ENCODE measurements at places on chromosomes 5 and 9.

DNA sequence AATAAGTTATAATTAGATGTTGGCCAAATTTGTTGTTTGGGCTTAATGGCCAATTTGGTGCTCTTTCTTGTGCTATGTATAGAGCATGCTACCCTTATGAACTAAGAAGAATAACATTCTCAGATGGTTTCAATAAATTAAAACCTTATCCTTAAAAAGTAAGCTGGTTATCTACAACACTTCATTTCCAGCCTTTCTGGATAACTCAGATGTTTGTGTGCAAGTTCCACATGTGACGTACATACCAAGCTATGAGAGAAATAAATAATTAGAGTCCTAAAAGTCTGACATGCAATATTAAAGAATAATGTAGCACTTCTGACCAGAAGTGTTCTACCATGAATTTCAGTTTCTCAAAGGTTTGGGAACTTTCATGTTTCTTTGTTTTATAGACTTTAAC lies 11.7 kb downstream of the MTREX start:
- DNase-seq: no peak

- DNase-seq: peak; percentile 17
Measured at GRCh38 chr9:91207729-91208418, 153.8 kb downstream of the AUH start.

GRCh38 chr9:129524582-129525270 lies 96.2 kb downstream of the C9orf50 start:
- no peak for DNase-seq

GRCh38 chr9:99244344-99245260 lies 22.5 kb downstream of the SEC61B start:
- DNase-seq: no peak

DNA sequence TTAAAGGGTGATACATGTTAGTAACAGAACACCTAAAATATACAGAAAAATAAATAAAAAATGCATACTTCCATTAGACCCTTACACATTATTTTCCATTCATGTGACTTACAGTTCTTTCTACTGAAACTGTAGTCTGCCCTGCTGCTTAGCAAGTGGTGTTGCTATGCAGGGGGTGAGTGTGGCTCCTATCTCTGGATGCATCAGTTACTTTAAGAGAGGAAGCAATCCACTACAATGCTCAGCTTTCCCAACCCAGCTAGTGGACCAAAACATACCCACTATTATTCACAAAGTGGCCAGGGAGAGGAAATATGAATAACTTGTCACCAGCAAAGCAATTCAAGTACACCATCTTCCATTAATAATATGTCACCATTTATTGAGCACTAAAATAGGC lies 121.8 kb downstream of the DOCK2 start:
- DNase-seq: no peak

DNA sequence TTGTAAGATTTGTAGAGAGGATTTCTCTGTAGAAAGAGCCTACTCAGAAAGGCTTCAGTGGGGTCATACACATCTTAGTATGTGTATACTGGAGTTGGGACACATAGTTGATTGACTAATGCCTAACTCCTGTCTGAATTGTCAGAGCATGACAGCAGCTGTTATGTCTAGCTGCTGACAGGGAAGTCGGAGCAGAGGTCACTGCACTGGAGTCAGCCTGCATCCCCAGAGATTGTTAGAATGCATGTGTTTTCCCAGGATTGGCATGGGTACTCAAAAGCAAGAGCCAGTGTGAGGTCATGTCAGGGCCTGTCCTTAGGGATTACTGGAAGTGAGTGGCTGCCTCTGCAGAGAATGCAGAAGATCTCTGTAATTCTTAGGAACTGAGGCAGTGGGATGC lies 82.7 kb downstream of the ITGA1 start:
- DNase-seq: no peak

DNA sequence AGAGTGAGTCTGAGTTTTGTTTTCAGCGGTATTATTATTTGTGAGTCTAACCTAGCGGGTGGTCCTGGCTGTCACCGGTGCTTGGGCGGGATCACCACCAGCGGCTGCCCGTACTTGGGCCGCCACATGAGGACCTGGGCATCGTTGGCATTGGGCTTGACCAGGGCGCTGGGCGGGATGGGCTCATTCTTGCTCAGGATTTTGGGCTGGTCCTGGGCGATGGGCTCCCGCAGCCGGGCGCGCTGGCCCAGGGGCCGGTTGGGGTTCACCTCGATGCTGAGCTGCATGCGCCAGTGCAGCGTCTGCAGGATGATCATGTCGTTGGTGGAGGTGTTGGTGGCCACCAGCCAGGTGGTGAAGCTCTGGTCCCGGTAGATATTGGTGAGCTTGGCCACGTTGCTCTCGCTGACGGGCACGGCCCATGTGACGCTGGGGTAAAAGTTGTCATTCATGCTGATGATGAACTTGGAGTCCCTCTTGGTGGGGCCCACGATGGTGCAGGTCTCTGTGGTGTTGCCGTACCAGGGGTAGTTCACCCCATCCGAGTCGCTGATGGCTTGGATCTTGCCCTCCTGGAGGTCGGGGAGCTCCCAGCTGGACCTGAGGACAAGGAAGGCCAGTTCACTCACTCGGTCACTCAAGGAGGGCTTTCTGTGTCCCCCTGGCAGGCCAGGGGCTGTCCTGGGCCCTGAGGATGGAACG lies 15.4 kb downstream of the FAM78A start:
- DNase-seq: no peak

- DNase-seq: no peak
Measured at GRCh38 chr5:57736716-57737115, 254.1 kb upstream of the ACTBL2 start.

- no peak for DNase-seq
Measured at GRCh38 chr5:169856571-169856970, 123.7 kb downstream of the INSYN2B start.

DNA sequence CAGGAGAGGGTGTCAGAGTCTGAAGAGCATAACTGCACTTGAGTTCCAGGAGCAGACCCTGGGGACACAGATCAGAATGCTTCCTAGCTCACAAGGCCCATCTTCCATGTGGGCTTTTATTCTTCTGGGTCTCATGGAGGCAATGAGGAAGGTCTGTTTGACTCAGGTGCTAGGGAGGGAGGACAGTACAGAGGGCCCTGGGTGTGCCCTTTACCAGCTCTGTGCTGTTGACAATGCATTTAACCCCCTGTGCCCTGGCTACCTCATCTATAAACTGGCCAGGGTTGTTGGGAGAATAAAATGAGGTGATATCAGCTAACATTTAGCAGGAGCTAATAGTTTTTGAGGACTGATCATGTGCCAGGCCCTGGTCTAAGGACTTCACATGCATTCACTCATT lies 318.0 kb downstream of the DMAC1 start:
- DNase-seq: no peak

GRCh38 chr5:80094236-80094738 lies 59.1 kb downstream of the THBS4 start:
- DNase-seq: no peak

DNA sequence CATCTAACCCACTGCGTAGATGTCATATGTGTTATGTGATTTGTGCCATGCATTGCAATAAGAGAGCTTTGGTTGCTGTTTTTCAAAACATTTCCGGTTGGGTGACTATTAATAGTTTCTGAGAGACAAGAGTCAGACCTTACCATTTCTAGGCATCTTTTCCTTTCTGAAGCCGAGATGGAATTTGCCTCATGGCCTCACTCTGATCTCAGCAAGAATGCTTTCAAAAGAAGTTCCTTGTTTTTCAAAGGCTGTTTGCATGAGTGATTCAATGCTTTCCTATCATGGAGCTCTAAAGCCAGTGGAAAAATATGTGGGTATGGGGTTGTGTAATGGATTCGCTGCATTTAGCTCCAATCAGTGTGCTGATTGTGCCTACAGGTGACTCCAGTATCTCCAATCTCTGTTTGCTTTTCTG lies 203.1 kb upstream of the PPP1R2B start:
- no peak for DNase-seq

GRCh38 chr5:96264047-96264446 lies 169.0 kb downstream of the PCSK1 start:
- no peak for DNase-seq

DNA sequence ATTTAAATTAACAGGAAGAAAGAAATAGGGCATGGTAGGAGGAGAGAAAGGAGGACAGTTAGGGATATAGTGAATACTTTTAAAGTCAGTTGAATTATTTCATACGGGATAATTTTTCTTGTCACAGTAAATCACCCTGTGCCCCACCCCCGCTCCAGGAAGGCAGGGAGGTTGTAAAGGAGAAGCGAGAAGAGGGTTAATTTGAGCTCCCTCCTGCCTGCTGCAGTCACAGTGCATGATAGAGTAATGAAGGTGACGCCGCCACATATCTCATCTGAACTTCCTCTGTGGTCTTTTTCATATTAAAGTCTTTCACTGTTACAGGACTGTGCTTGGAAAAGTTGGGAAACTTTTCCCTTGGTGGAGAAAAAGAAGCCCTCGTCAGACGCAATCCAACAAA lies 896 bp upstream of the PCSK5 start:
- no peak for DNase-seq

DNA sequence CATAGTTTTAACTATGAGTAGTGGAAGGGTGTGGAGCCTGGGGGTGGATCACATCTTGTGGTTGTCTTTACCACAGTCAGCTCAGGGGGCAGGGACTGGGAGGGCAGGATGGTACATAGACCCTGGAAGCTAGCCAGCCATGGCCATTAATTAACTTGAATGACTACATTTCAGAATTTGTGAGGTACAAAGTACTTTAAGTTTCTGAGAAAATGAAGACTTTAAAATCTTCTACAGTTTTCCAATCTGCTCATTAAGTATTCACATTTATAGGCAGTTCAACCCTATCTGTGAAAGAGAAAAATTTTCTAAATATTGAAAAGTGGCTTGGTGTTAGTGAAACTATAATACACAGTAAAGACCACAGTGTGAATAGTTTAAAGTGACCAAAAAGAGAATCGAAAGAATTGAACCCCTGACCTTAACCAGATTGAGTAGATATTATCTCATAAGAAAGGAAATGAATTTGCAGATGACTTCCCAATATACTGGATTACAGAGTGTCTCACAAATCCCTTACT lies 234.2 kb upstream of the MEF2C start:
- no peak for DNase-seq

DNA sequence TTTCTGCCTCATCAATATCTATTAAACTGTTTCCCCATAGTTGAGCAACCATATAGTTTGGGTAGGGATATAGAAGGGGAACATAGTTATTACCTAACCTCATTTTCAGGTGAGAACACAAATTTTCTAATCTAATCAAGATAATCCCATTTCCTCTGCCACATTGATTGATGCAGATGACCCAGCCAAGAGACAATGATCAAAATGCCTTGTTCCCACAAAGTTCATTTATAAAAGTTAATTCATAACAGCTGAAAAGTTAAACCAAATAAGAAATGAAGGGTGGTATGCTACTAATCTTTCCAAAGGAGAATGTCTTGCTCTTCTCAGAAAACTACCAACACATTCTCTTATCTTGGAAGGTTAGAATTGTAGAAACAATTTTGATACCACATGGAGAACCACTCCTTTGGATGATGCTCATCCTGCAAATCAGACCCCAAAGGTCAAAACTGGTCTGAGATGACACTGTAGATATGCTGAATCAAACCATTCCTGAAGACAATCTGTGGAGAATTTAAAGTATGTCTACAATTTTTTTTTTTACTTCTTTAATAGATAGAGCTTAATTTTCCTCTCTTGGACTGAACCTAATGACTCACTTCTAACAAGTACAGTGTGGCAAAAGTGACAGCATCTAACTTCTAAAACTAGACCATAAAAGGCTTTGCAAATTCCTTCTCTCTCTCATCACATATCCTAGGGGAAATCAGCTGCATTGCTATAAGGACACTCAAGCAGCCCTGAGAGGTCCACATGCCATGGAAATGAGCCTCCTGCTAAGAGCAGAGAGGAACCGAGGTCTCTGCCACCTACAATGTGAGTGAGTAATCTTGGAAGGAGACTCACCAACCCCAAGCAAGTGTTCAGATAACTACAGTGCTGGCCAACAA lies 586.7 kb upstream of the TUSC1 start:
- DNase-seq: no peak

- no peak for DNase-seq
Measured at GRCh38 chr5:137636099-137636498, 99.8 kb downstream of the KLHL3 start.

DNA sequence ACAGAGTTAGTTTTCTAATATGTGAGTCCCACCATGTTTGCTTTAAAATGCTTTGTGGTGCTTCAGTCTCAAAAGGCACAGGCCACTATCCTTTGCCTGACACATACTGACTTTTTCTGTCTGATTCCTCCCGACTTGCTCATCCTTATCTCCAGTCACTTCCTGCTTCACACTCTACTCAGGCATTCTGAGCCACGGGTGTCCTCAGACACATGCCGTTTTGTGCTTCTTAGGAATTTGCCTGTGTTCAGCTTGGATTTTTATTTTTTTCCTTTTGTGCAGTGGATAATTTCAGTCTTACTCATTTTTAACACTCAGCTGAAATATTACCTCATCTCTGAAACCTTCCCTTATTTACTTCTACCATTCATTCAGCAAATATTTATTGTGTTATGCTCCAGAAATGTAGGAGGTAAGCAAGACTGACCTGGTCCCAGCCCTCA lies 54.1 kb downstream of the MAN2A1 start:
- no peak for DNase-seq

GRCh38 chr5:36392186-36392585 lies 90.5 kb upstream of the RANBP3L start:
- DNase-seq: no peak

DNA sequence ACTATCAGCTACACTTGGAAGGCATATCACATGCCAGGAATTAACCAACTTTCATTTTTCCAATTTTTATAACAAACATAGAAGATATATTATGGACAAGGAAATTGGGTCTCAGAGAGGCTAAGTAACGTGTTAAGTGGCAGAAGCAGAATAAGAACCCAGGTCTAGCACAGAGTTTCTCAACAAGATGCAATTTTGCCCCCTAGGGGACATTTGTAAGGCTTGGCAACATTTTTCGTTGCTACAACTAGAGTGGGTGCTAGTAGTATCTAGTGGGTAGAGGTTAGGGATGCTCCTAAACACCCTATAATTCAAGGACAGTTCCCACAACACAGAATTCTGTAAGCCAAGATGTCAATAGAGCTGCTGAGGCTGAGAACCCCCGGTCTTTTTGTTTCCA lies 180.6 kb downstream of the SNCAIP start:
- DNase-seq: no peak

DNA sequence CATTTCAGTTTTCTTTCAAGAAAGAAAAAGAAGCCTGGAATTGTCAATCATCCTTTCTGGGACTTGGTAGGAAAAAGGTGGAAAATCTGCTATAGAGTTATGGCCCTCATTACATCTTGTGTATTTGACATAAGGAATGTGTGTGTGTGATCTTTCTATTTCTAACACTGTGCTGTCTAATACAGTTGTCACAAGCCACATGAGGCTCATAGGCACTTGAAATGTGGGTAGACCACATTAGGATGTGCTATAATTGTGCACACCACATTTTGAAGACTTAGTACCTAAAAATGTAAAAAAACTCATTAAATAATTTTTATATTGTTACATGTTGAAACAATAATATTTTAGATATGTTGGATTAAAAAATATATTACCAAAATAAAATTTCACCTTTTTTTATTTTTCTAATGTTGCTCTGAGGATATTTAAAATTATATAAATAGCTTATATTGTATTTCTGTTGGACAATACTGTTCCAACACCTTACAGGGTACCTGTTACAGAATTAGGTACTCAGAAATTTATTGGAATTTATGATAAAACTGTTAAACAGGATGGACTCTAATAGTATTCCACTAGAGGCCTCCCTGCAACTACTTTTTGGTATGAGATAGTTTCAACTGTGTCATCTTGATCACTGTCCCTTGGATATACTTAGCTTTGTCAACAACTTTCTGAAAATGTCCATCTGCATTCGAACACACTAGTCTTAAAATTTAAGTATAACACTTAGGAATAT lies 18.4 kb downstream of the MSANTD3 start:
- no peak for DNase-seq
